ENCODE measurements at places on chromosomes 12 and 14.

DNA sequence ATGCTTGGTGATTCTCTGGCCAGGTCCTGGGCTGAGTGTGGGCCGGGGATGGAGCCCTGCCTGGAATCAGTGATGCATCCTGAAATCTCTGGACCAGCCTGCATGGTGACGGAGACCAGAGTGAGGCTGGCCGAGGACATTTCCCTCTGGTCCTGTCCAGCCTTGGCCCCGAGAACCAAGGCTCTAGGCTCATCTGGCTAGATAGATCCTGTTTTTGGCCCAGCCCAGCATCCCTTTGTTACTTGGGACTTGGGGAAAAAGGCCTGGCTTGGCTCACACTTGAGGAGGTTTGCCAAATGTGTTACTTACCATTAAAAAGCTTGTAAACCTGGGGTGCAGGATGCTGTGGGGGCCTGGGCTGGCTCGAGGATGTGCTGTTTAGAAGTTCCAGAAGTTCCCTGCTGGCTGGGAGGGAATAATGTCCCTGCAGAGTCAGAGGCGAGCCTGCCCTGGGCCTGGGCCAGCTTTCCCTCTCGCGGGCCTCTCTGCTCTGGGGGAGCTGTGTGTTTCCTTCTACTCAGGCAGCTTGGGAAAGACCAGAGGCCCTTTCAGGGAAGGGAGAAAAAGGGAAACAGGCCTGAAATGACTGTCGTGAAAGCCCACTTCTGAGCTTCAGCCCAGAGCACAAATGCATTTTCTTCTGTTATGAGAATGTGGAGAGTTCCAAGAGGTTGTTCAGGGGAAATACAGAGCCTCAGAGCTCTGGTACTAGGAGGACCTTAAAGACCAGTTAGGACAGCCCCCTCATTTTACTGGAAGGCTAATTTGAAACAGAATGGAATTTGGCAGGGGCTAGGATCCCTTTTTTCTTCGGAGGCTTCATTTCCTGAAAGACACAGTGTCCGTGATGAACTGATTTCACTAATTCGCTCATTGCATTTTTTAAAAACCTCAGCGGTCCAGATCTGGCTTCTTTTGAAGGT, 47.2 kb upstream of the CTDSP2 start:
- DNase-seq, result no peak

GRCh38 chr14:51310505-51310944, 70.5 kb downstream of the TMX1 start:
- no peak for DNase-seq

GRCh38 chr14:22152903-22153302, 436.1 kb downstream of the DAD1 start:
- no peak for DNase-seq

DNA sequence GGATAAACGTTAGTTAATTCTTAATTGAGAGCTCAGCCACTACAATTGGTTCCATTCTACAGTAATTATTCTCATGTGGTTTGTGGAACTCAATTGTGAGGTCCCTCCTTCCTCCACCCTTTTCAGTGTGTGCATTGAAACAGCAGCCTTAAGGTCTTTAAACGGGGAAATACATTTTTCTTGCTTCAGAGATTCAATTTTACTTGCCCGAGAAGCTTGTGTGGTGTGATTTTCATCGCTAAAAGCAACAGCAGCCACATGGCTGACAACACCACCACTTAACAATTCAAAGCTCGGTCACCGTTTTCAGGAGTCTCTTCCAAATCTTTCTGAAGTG, 733 bp upstream of the PPFIBP1 start:
- DNase-seq, result no peak

- no peak for DNase-seq
These were observed 1101.4 kb downstream of the BCL11B start for GRCh38 chr14:98170575-98170974.

DNA sequence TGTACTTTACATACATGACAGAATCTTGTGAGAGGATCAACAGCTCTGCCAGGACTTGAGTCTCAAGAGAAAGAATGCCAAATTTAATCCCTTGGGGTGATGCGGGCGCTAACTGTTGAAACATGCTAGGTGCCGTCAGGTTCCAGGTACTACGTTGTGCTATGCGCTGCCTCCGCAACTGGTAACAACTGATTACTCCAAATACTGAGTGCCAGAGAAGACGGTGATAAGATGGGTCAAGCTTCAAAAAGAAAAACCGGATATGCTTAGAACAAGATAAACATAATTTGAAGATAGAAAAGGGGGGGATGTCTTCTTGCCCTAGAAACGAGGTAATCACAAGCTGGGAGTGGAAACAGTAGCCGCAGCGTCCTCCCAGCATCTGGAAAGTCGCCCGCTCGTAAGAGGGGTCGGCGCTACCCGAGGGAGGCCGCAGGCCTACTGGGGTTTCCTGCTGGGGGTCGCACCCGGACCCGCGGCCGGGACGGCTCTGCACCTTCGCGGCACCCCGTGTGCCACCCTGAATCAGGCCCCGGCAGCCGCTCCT, 678 bp downstream of the ZBTB25 start:
- DNase-seq, result peak; percentile 51

GRCh38 chr12:98352218-98352811, 163.1 kb upstream of the TMPO start:
- no peak for DNase-seq

DNA sequence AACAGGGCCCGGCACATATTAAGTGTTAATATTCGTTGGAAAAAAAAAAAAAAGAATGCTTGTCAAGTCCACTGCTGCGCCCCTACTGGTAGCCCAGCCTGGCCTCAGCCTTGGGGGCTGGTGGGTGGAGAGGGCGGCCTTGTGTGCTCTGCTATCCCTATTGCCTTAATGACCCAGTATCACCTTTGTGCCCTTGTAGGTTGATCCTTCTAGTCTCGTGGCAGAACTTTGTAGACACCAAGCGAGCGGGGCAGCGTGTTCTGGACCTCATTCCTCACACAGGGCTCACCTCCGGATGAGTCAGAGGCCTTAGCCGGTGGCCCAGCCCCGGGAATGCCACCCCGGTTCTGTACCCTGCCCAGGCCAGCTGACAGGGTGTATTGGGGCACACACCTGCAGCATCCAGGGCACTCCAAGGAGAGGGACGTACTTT, 1.8 kb upstream of the RCOR1 start:
- no peak for DNase-seq

- no peak for DNase-seq
These were observed 2.1 kb downstream of the CBX5 start for GRCh38 chr12:54277823-54278276.

- no peak for DNase-seq
These were observed 36.3 kb upstream of the PLEKHA5 start for GRCh38 chr12:19093218-19093617.

- no peak for DNase-seq
These were observed at the start of gene RFX4 for GRCh38 chr12:106582641-106583230. Gene RFX4 (plus strand): TSS chr12:106583004. CDS start chr12:106583321, 317 bp downstream.

DNA sequence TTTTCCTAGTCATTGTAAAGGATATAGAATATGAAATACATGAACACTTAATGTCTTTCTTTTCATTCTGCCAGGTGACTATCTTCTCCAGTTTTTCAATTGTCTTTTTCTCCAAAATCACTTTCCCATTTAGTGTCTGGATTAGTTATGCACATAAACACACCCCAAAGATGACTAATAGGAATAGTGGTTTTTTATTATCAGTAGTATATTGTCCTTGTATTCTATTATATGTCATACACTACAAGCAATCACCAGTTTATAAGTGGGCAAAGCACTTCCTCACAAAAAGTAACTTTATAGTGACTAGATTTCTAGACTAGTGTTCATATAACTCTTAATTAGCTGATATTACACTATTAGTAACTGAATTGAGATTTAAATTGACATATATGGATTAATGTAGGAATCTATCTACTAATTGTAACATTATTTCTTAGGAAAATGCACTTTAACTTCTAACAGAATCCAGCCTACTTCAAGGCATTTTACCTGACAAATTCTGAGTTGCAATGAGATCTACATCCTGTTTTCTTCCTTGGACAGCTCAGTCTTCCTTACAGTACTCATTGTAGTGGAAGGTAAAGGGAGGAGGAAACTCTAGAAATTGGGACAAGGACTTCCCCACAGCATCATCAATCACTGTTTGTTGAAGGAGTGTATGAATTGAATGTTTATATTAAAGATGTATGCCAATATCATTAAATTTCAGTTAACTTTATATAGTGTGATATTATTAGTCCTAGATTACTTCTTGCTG, 186.1 kb upstream of the GARIN2 start:
- DNase-seq, result no peak

Measured in thymus (tissue), 14 donors.